Progenitor cell of endocrine pancreas (in vitro differentiated cells): ENCODE measurements at places on chromosomes 13 and 19. TPM values are rescaled to one million over a fixed set of nuclear protein-coding genes. Genes with fewer than 3 reads are reported as not detected.
A peak's percentile ranks its signal among the peaks of the same experiment; 100 is the strongest.

DNA sequence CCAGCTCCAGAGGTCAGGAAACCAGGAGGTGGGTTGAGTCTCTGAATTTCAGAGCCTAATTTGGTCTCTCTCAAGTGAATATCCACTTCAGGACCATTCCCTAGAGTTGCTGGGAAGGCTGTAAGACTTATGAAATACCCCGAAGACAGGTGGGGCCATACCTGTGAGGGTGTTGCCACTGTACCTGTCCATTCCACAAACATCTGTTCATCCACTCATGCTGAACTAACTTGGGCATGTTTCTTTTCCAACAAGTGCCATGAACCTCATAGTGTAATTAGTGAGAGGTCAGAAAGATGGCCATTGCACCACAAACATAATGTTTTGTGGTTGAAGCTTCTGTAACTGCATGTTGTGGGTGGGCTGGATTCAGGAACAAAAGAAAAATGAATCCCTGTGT lies 7.8 kb downstream of the ILF3 start:
- peaks cover 24% of the 10 kb centered on the region for H3K4me1 ChIP-seq
- peaks cover 17% of the 10 kb centered on the region for H3K36me3 ChIP-seq
- H3K4me3 ChIP-seq: no peak overlapping the region
- H3K27ac ChIP-seq: peak overlapping the region; percentile 87
- DNase-seq: no peak
- no peaks in the 10 kb centered on the region for H3K27me3 ChIP-seq

DNA sequence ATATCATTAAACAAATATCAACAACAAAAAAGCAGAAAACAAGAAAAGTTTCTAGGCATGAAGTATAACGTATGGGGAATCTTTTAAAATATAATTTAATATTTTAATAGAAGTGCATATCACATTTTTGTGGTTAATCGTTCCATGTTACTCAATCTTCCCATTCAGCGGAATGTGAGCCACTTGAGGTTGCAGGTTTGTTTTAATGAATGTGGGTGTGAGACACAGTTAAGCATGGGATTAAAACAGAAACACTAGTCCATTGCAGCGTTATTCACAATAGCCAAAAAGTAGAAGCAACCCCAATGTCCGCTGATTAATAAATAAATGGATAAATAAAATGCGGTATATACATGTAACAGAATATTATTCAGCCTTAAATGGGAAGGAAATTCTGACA lies 146.0 kb downstream of the NDFIP2 start:
- H3K27me3 ChIP-seq: no peaks in the 10 kb centered on the region
- H3K4me3 ChIP-seq: no peak overlapping the region
- no peak for DNase-seq
- peaks cover 23% of the 10 kb centered on the region for H3K4me1 ChIP-seq
- no peak overlapping the region for H3K27ac ChIP-seq
- H3K36me3 ChIP-seq: peaks cover 2% of the 10 kb centered on the region

- peak overlapping the region; percentile 75 for H3K4me3 ChIP-seq
- H3K27ac ChIP-seq: peak overlapping the region; percentile 34
- H3K4me1 ChIP-seq: peaks cover 19% of the 10 kb centered on the region
- DNase-seq: no peak
- peaks cover 2% of the 10 kb centered on the region for H3K27me3 ChIP-seq
Observed at GRCh38 chr19:45668342-45668871, 386 bp downstream of the GIPR start.

- H3K4me1 ChIP-seq: peaks cover 1% of the 10 kb centered on the region
- no peak overlapping the region for H3K4me3 ChIP-seq
- no peak overlapping the region for H3K27ac ChIP-seq
- no peaks in the 10 kb centered on the region for H3K27me3 ChIP-seq
- no peaks in the 10 kb centered on the region for H3K36me3 ChIP-seq
- no peak for DNase-seq
Observed at GRCh38 chr13:105220881-105221280, 1314.6 kb downstream of the EFNB2 start.

- H3K27me3 ChIP-seq: no peaks in the 10 kb centered on the region
- H3K4me3 ChIP-seq: no peak overlapping the region
- peak; percentile 94 for DNase-seq
- H3K27ac ChIP-seq: peak overlapping the region; percentile 10
- H3K36me3 ChIP-seq: peaks cover 11% of the 10 kb centered on the region
- H3K4me1 ChIP-seq: no peaks in the 10 kb centered on the region
Observed at GRCh38 chr19:49987159-49987698, 26.3 kb upstream of the SIGLEC11 start.

DNA sequence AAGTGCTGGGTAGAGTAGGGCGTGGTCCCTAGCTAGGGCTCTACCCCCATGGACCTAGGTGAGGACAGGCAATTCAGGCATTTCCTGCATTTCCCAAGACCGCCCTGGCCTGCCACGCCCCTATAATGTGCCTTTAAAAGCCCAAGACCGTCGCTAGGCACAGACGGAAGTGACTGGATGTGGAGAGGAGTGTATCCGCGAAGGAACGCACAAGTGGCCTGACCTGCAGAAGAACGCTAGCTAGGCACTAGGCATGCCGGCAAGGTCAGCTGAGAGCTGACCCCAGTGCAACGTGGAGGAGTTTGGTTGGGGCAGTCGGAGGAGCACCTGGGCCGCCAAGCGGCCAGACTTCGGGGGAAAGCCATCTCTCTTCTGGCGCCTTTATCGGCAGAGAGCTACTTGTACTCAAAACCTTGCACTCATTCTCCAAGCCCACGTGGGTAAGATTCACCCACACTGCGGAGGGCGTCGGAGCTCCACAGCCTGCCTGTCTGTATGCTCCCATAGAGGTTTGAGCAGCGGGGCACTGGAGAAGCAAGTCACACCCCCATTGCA lies 370.0 kb downstream of the FGF9 start:
- peak overlapping the region; percentile 77 for H3K4me3 ChIP-seq
- peak overlapping the region; percentile 67 for H3K27ac ChIP-seq
- no peaks in the 10 kb centered on the region for H3K27me3 ChIP-seq
- peaks cover 7% of the 10 kb centered on the region for H3K4me1 ChIP-seq

- H3K27ac ChIP-seq: no peak overlapping the region
- no peak for DNase-seq
- no peak overlapping the region for H3K4me3 ChIP-seq
- peaks cover 3% of the 10 kb centered on the region for H3K4me1 ChIP-seq
- H3K27me3 ChIP-seq: peaks cover 3% of the 10 kb centered on the region
Observed at GRCh38 chr13:21639561-21639960, 31.3 kb upstream of the FGF9 start.

GRCh38 chr19:18266771-18267686 lies 7.2 kb downstream of the IQCN start:
- H3K27ac ChIP-seq: no peak overlapping the region
- H3K4me1 ChIP-seq: no peaks in the 10 kb centered on the region
- H3K36me3 ChIP-seq: peaks cover 14% of the 10 kb centered on the region
- no peak overlapping the region for H3K4me3 ChIP-seq
- no peaks in the 10 kb centered on the region for H3K27me3 ChIP-seq

GRCh38 chr13:40694426-40694825 lies 28.0 kb upstream of the FOXO1 start:
- H3K27me3 ChIP-seq: no peaks in the 10 kb centered on the region
- no peak overlapping the region for H3K27ac ChIP-seq
- no peak for DNase-seq
- H3K4me3 ChIP-seq: no peak overlapping the region
- peaks cover 1% of the 10 kb centered on the region for H3K36me3 ChIP-seq

- H3K27ac ChIP-seq: no peak overlapping the region
- peaks cover 7% of the 10 kb centered on the region for H3K4me1 ChIP-seq
- H3K36me3 ChIP-seq: no peaks in the 10 kb centered on the region
- peak; percentile 38 for DNase-seq
- peak overlapping the region; percentile 66 for H3K4me3 ChIP-seq
Observed at GRCh38 chr19:16325641-16326400, 1.2 kb downstream of the KLF2 start.

- peak overlapping the region; percentile 35 for H3K27ac ChIP-seq
- H3K4me1 ChIP-seq: no peaks in the 10 kb centered on the region
- no peaks in the 10 kb centered on the region for H3K36me3 ChIP-seq
- DNase-seq: no peak
Observed at GRCh38 chr13:34816245-34816884, 125.7 kb upstream of the NBEA start.

- H3K4me1 ChIP-seq: no peaks in the 10 kb centered on the region
- no peak overlapping the region for H3K27ac ChIP-seq
- peaks cover 6% of the 10 kb centered on the region for H3K36me3 ChIP-seq
Observed at GRCh38 chr13:99339230-99339721, 32.1 kb upstream of the GPR183 start.

- H3K36me3 ChIP-seq: peaks cover 1% of the 10 kb centered on the region
- no peaks in the 10 kb centered on the region for H3K27me3 ChIP-seq
- H3K4me3 ChIP-seq: no peak overlapping the region
- H3K27ac ChIP-seq: peak overlapping the region; percentile 65
- no peaks in the 10 kb centered on the region for H3K4me1 ChIP-seq
Observed at GRCh38 chr19:47897861-47898260, 11.7 kb upstream of the SULT2A1 start.

GRCh38 chr19:31119951-31120690 lies 229.1 kb downstream of the TSHZ3 start:
- no peak overlapping the region for H3K4me3 ChIP-seq
- no peaks in the 10 kb centered on the region for H3K36me3 ChIP-seq
- DNase-seq: no peak
- no peaks in the 10 kb centered on the region for H3K27me3 ChIP-seq
- H3K4me1 ChIP-seq: peaks cover 8% of the 10 kb centered on the region
- H3K27ac ChIP-seq: no peak overlapping the region

GRCh38 chr19:16073481-16073880 lies 2.8 kb upstream of the TPM4 start:
- H3K36me3 ChIP-seq: no peaks in the 10 kb centered on the region
- peaks cover 11% of the 10 kb centered on the region for H3K4me1 ChIP-seq
- H3K27me3 ChIP-seq: no peaks in the 10 kb centered on the region
- no peak for DNase-seq
- no peak overlapping the region for H3K4me3 ChIP-seq

GRCh38 chr13:110687736-110688135 lies 18.2 kb downstream of the CARS2 start:
- no peak overlapping the region for H3K4me3 ChIP-seq
- no peaks in the 10 kb centered on the region for H3K4me1 ChIP-seq
- no peaks in the 10 kb centered on the region for H3K27me3 ChIP-seq
- H3K36me3 ChIP-seq: peaks cover 17% of the 10 kb centered on the region

DNA sequence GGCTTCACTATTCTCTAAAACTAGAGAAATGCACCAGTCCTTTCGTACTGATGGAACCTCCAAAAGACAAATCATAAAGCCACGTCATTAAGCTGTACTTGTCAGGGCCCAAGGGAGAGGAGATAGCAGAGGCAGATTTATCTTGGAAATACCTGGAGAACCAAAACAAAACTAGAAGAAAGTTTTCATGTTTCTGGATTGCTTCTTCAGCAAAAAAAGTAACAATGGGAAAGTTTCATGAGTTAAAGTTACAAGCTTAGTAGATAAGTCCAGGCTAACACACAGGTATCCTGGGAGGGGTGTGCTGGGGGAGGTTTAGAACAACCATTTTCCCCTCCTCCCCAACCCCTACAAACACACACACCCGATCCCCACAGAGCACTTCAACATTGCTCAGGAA lies 21.6 kb downstream of the RANBP3 start:
- peak overlapping the region; percentile 46 for H3K27ac ChIP-seq
- H3K36me3 ChIP-seq: no peaks in the 10 kb centered on the region
- no peaks in the 10 kb centered on the region for H3K27me3 ChIP-seq
- no peak for DNase-seq

DNA sequence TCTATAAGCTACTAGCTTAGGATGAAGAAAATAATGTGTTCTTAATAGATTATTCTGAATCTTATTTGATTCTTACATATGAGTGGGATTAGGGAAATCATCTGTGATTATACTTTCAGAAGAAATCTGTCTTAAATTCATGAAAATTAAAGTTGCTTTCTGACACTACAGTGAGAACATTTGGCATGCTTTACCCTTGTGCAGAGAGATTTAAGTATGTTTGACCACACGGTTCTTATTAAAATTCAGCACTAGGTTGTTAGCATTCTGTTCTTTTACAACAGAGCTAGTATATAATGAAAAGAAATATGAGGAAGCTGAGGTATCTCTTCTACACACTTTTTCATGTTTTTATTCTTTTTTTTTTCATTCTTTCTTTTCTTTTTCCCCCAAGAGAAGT lies 2723.9 kb downstream of the PCDH9 start:
- H3K27ac ChIP-seq: no peak overlapping the region
- no peaks in the 10 kb centered on the region for H3K27me3 ChIP-seq
- peaks cover 1% of the 10 kb centered on the region for H3K4me1 ChIP-seq
- H3K4me3 ChIP-seq: no peak overlapping the region
- no peaks in the 10 kb centered on the region for H3K36me3 ChIP-seq

DNA sequence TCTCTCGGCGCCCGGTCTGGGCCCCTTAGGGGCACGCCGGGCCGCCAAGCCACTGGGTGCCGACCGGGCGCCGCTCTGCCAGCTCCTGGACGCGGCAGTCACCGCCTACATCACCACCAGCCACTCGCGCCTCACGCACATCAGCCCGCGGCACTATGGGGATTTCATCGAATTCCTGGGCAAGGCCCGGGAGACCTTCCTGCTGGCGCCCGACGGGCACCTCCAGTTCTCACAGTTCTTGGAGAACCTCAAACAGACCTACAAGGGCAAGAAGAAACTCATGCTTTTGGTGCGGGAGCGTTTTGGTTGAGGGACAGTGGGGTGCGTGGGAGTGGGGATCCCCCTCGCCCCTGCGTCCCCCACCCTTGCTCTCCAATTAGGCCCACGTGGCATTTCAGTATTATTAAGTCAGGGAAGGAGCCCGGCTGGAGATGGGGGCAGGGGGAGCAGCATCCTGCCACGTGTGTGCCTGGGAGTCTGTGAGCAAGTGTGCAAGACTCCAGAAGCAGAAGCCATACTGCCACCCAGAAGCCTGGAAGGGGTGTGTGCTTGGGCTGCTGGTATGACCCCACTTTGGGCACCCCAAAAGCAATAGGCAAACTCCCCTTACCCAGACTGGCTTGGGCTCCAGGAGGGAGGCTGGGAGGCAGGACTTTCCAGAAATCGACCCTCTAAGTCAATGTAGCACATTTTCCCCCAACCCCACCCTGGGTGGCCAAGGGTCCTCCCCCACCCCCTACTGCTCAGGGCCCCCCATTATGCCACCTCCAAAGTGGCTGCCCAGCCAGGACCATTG lies 35.7 kb downstream of the ZSWIM4 start:
- no peak for DNase-seq
- no peak overlapping the region for H3K27ac ChIP-seq
- peaks cover 22% of the 10 kb centered on the region for H3K36me3 ChIP-seq
- H3K4me3 ChIP-seq: no peak overlapping the region
- H3K27me3 ChIP-seq: no peaks in the 10 kb centered on the region

Gene ZNF829
- 3.9 and 4.8 TPM in 2 replicates for total RNA-seq

Gene PSG2
- not detected in 2 replicates for total RNA-seq

Gene ZNF497
- 11.7 and 13.4 TPM in 2 replicates for total RNA-seq

Gene ACOD1
- total RNA-seq: not detected in 2 replicates

Gene NUP58
- total RNA-seq: 56.5 and 61.5 TPM in 2 replicates

Gene BABAM1
- total RNA-seq: 93.4 and 113 TPM in 2 replicates

Gene OVOL3
- 0.47 TPM in 1 of 2 replicates, not detected in the other for total RNA-seq

Gene YJU2
- total RNA-seq: 22.4 and 23.9 TPM in 2 replicates

Gene TSEN34
- 38.6 and 39.7 TPM in 2 replicates for total RNA-seq

Gene CEACAM3
- total RNA-seq: not detected in 2 replicates

Gene GRIN3B
- total RNA-seq: 1.4 and 1.5 TPM in 2 replicates

Gene COX6B2
- total RNA-seq: not detected in 2 replicates

Gene NANOS3
- total RNA-seq: 9.5 and 10.5 TPM in 2 replicates

Gene ATP5F1D
- 107 and 117 TPM in 2 replicates for total RNA-seq

Gene ACER1
- total RNA-seq: not detected in 2 replicates

Gene MBD3L4
- total RNA-seq: not detected in 2 replicates
